ENCODE measurements at places on chromosomes 2 and 18.

- no peaks in the 10 kb centered on the region for H3K4me1 ChIP-seq
- peaks cover 15% of the 10 kb centered on the region for H3K27me3 ChIP-seq
- H3K27ac ChIP-seq = no peak overlapping the region
- no peaks in the 10 kb centered on the region for H3K36me3 ChIP-seq
- no peak overlapping the region for H3K4me3 ChIP-seq
Measured at GRCh38 chr2:29991086-29991485, 69.7 kb upstream of the ALK start.

- H3K27me3 ChIP-seq = peaks cover 15% of the 10 kb centered on the region
- H3K36me3 ChIP-seq = no peaks in the 10 kb centered on the region
- no peaks in the 10 kb centered on the region for H3K4me1 ChIP-seq
- no peak overlapping the region for H3K4me3 ChIP-seq
- H3K27ac ChIP-seq = no peak overlapping the region
- no peak for DNase-seq
Measured at GRCh38 chr2:65686928-65687521, 254.6 kb upstream of the SPRED2 start.

GRCh38 chr2:19648583-19648982, 253.2 kb downstream of the TTC32 start:
- no peaks in the 10 kb centered on the region for H3K4me1 ChIP-seq
- DNase-seq = no peak
- H3K27me3 ChIP-seq = peaks cover 12% of the 10 kb centered on the region
- H3K27ac ChIP-seq = no peak overlapping the region
- H3K36me3 ChIP-seq = no peaks in the 10 kb centered on the region

DNA sequence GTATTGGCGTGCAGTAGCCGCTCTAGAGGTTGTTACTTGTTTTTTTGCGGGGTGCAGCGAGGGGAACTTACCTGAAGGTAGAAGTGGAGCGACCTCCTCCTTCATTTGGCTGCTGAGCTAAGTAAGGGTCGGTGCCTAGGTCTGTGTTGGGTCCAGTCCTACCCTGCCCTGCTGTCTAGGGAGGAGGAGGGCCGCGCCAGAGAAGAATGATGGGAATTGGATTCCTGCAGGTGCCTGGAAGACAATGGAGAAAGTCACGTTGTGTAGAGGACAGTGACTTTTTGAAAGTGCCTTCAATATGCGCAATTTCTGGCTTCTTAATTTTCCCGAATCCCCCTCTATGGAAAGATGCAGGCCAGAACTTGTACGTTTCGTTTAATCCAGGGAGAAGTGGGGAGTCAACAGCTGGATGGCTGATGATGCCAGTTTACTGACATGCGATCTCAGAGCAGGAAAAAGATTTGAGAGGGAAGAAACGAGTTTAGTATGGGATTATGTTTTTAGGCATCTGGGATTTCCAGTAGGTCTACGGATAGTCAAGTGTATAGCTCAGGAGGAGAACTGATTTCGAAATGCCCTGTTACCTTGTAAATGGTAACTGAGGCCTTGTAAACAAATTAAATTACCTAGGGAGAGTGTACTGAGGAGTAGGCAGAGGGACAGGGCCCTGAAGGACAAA, 653 bp downstream of the MRPS9 start:
- no peak for DNase-seq
- peak overlapping the region; percentile 95 for H3K27ac ChIP-seq
- H3K4me3 ChIP-seq = peak overlapping the region; percentile 91
- H3K4me1 ChIP-seq = peaks cover 44% of the 10 kb centered on the region
- H3K36me3 ChIP-seq = peaks cover 23% of the 10 kb centered on the region

GRCh38 chr2:174577967-174578589, 19.5 kb downstream of the WIPF1 start:
- H3K36me3 ChIP-seq = peaks cover 97% of the 10 kb centered on the region
- H3K27me3 ChIP-seq = no peaks in the 10 kb centered on the region
- peaks cover 81% of the 10 kb centered on the region for H3K4me1 ChIP-seq
- no peak for DNase-seq

- H3K27me3 ChIP-seq = no peaks in the 10 kb centered on the region
- H3K27ac ChIP-seq = no peak overlapping the region
- no peak for DNase-seq
- H3K4me1 ChIP-seq = peaks cover 1% of the 10 kb centered on the region
- no peak overlapping the region for H3K4me3 ChIP-seq
Measured at GRCh38 chr2:226782092-226782713, 17.4 kb downstream of the IRS1 start.

- no peaks in the 10 kb centered on the region for H3K4me1 ChIP-seq
- H3K36me3 ChIP-seq = peaks cover 26% of the 10 kb centered on the region
- H3K27ac ChIP-seq = no peak overlapping the region
Measured at GRCh38 chr18:56973487-56973886, 173.4 kb upstream of the BOD1L2 start.

- H3K36me3 ChIP-seq = no peaks in the 10 kb centered on the region
- no peak overlapping the region for H3K27ac ChIP-seq
- DNase-seq = no peak
Measured at GRCh38 chr2:215784371-215784783, 229.0 kb downstream of the MREG start.

DNA sequence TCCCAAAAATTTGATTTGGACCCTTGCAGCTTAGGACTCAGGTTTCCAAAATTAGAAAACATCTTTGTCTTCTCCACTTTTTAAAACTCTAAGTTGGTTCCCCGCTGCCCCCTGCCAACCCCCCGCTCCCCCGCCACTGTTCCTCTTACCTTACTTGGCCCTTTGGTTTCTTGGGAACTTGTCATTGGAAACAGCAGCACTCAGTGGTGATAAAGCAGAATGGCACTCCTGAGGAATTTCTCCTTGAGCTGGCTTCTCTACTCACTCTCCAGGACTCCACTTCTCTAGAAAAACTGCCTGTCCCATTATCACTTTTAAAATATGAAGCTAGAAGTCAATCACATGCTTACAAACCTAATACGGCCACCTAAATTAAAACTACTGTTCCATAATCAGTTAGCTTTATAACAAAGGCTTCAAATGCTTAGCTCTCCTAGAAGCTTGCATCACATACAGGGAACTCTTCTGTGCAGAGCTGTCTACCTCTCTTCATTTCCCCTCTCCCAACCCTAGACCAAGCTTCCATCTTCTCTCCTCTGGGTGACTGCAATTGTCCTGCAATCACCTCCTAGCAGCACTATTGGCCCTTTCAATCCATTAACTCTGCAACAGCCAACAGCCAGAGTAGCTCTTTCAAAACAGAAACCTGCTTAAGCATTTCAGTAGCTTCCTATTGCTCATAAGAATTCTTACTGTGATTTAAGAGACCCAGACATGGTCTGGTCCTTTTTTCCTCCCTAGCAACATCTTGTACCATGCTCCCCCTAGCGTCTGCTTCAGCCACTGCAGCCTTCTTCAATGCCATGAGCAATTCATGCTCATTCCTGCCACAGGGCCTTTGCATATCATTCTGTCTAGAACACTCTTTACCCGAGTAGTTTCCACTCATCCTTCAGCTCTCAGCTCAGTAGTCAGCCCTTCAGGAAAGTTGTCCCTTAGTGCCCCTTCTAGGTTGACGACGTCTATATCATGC, 15.2 kb upstream of the PLEKHM3 start:
- DNase-seq = peak; percentile 80
- no peaks in the 10 kb centered on the region for H3K36me3 ChIP-seq
- peaks cover 2% of the 10 kb centered on the region for H3K4me1 ChIP-seq
- no peak overlapping the region for H3K4me3 ChIP-seq
- no peak overlapping the region for H3K27ac ChIP-seq

GRCh38 chr2:6538607-6539006, 327.1 kb downstream of the CMPK2 start:
- no peak for DNase-seq
- H3K27me3 ChIP-seq = peaks cover 13% of the 10 kb centered on the region
- H3K36me3 ChIP-seq = no peaks in the 10 kb centered on the region

DNA sequence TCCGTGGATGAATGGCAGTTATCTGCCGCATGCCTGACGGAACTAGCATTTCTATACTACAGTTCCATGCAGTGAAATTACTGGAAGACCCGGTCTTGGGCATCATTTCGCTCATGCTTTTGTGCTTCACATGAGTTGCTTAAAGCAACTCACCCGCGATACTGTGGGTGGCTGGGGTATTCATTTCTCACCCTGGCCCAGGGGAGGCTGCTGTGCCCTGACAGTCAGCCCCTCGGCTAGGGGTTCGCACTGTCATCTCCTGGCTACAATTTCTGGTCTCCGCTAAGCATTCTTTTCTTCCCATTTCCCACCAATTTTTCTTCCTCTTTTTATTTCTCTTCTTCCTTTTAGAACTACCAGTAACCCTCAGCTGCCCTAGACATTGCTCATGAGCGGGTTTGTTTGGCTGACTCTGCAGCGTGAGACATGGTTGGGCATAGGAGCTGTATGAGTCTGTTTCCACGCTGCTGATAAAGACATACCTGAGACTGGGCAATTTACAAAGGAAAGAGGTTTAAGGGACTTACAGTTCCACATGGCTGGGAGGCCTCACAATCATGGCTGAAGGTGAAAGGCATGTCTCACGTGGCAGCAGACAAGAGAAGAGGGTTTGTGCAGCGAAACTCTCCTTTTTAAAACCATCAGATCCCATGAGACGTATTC, 16.5 kb upstream of the CNDP2 start:
- peaks cover 3% of the 10 kb centered on the region for H3K27me3 ChIP-seq
- H3K4me3 ChIP-seq = no peak overlapping the region

- H3K4me1 ChIP-seq = no peaks in the 10 kb centered on the region
- no peak for DNase-seq
- H3K36me3 ChIP-seq = no peaks in the 10 kb centered on the region
Measured at GRCh38 chr18:52869349-52869923, 529.4 kb downstream of the DCC start.

GRCh38 chr18:78327643-78328042, 652.0 kb upstream of the SALL3 start:
- no peak for DNase-seq
- no peak overlapping the region for H3K4me3 ChIP-seq
- no peak overlapping the region for H3K27ac ChIP-seq
- no peaks in the 10 kb centered on the region for H3K4me1 ChIP-seq
- H3K27me3 ChIP-seq = peaks cover 4% of the 10 kb centered on the region

- H3K36me3 ChIP-seq = no peaks in the 10 kb centered on the region
- H3K4me3 ChIP-seq = no peak overlapping the region
- H3K27me3 ChIP-seq = no peaks in the 10 kb centered on the region
- no peak for DNase-seq
Measured at GRCh38 chr2:7233126-7233525, 315.9 kb downstream of the RNF144A start.

DNA sequence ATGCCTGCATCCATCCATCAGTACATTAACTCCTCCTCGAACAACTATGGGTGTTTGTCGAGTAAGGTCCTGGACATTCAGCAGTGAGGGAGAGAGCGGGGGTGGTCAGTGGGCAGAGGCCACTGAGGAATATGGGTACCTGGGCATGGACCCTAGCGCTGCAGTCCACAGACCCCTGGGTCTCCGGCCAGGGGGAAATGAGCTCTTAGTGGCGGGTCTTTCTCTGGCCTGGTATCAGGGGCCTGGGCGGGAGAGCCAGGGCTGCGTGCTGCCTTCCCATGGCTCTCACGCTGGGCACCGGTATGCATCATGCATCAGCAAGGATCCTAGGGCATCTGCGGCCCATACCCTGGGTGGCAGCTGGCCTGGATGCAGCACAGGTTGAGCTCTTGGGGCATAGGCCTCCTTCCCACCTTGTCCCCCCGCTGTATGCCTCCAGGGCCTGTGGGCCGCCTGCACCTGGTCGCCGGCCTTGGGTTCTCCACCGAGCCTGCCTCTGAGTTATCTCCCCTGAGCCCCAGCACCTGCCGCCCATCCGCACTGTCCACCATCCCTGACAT, 1.3 kb upstream of the MOCOS start:
- peaks cover 38% of the 10 kb centered on the region for H3K27me3 ChIP-seq
- H3K4me3 ChIP-seq = peak overlapping the region; percentile 78
- no peak for DNase-seq
- no peaks in the 10 kb centered on the region for H3K36me3 ChIP-seq
- H3K27ac ChIP-seq = no peak overlapping the region
- peaks cover 15% of the 10 kb centered on the region for H3K4me1 ChIP-seq

Data from activated T-cell treated with anti-CD3 and anti-CD28 coated beads, Interleukin-2, amount 50 U/mL, for 24 hours (primary cell).